ENCODE measurements at places on chromosomes 2 and 18.
A peak's percentile ranks its signal among the peaks of the same experiment; 100 is the strongest.

DNA sequence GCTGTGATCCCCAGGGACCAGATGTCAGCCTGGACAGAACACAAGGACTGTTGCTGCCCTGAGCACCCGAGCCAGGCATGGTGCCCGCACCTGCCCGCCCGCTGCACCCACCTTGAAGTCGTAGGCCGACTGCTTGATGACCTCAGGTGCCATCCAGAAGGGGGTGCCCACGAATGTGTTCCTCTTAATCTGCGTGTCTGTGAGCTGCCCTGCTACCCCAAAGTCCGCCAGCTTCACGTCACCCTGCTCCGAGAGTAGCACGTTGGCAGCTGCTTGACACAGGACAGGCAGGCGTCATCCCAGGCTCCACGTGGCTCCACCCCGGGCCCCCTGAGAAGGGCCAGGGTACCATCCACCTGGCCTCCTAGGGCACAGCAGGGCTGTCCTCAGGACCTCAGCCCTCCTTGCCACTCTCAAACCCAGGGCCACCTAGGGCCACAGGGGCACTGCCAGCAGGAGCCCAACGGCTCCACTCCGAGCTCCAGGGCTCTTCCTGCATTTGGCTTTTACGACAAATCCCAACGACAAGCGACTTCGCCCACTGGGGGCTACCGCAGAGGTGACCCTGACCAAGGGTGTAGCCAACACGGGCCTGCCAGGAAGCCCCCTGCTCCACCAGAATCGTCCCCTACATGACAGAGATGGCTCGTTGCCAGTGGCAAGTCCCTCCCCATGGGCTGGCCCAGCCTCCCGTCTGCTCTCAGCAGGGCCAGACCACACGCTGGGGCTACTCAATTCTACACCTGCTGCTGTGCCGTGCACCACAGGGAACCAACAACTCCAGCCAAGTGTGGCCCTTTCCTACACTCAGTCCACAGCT, 9.0 kb downstream of the STK25 start:
- no peak overlapping the region for H3K27ac ChIP-seq
- H3K4me1 ChIP-seq = no peaks in the 10 kb centered on the region
- no peak for DNase-seq
- H3K36me3 ChIP-seq = peaks cover 2% of the 10 kb centered on the region
- no peak overlapping the region for H3K4me3 ChIP-seq

DNA sequence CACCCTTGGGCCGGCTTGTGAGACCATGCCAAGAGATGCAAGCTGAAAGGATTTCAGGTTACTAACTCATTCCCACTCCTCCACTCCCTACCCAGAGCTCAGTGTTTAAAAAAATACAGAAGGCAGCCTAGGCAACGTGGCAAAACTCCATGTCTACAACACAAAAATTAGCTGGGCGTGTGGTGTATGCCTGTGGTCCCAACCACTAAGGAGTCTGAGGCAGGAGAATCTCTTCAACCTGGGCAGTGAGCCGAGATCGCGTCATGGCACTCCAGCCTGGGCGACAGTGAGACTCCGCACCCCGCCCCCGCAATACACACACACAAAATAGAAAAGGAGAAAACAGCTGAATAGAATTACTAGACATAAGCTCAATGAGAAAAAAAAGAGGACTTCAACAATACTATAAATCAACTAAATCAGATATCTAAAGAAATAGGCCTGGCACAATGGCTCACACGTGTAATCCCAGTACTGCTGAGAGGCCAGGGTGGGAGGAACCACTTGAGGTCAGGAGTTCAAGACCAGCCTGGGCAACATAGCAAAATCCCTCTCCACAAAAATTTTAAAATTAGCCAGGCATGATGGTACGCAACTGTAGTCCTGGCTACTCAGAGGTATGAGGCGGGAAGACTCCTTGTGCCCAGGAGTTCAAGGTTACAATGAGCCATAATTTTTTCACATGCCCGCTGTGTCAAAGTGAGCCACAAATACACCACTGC, 10.1 kb downstream of the IWS1 start:
- H3K4me1 ChIP-seq = no peaks in the 10 kb centered on the region
- no peaks in the 10 kb centered on the region for H3K27me3 ChIP-seq
- H3K27ac ChIP-seq = peak overlapping the region; percentile 56
- peak; percentile 15 for DNase-seq
- no peak overlapping the region for H3K4me3 ChIP-seq

GRCh38 chr2:166282154-166282553, 93.6 kb downstream of the SCN9A start:
- H3K36me3 ChIP-seq = no peaks in the 10 kb centered on the region
- DNase-seq = no peak
- no peaks in the 10 kb centered on the region for H3K27me3 ChIP-seq
- no peaks in the 10 kb centered on the region for H3K4me1 ChIP-seq
- no peak overlapping the region for H3K27ac ChIP-seq

DNA sequence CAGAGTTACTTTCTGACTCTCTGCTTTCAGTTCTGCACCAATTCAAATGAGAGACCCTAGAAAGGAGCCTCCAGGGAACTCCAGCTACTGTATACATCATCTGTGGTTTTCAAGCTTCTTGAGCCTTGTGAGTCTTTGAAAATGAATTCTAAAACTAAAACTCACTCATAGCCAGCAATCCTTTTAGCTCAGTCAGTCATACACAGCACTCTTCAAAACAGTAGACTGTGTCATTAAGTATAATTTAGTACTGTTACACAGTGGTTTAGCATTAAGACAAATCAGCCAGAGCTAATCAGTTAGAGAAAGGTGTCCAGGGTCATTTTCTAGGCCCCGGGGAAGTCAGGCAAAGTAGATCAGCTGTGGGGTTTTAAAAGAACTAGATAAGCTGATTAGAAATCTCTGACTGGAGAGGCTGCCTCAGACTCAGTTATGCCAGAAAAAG, 322.1 kb upstream of the THUMPD2 start:
- no peak overlapping the region for H3K4me3 ChIP-seq
- DNase-seq = no peak
- no peak overlapping the region for H3K27ac ChIP-seq
- H3K36me3 ChIP-seq = no peaks in the 10 kb centered on the region
- H3K27me3 ChIP-seq = no peaks in the 10 kb centered on the region

- H3K4me3 ChIP-seq = no peak overlapping the region
- no peaks in the 10 kb centered on the region for H3K36me3 ChIP-seq
- H3K4me1 ChIP-seq = no peaks in the 10 kb centered on the region
- no peak overlapping the region for H3K27ac ChIP-seq
- H3K27me3 ChIP-seq = no peaks in the 10 kb centered on the region
These were observed 47.2 kb downstream of the NETO1 start for GRCh38 chr18:72820571-72820970.

DNA sequence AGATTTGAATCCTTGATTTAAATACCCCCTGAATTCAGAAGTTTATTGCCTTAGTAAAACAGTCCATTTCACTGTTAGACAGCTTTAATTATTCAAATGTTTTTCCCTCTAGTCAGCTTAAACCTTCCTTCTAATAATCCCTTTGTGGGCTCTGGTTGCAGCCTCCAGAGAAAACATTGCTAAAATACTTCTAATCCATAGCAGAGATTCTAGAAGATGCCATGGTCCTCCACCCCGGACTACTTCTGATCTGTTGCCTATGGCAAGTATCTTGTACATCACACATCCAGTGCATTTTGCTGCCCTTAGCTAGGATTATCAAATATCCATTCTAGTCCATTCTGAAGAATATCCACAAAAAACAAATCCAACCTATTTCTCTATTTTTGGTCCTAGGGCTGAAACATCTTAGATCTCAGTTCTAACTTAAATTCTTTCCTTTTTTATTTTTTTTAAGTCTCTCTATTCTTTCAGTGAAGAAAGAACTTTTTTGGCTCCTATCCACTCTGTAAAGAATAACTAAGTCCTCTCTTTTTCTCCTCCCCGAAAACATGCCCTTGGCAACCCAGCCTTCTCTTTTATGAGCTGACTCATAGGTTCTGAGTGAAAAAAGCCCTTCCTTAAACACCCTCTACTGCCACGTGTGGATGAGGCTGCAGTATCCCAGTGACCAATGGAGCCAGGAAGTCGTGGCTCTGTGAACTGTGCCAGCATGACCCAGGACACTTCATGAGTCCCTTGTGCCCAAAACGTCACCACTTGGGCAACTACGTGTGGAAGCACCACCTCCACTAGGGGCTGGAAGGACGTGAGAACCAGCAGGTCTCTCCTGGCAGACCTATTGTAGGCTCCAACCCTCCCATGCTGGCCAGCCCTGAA, 349.8 kb downstream of the TNS1 start:
- peak; percentile 62 for DNase-seq
- no peaks in the 10 kb centered on the region for H3K27me3 ChIP-seq
- no peaks in the 10 kb centered on the region for H3K36me3 ChIP-seq
- peaks cover 13% of the 10 kb centered on the region for H3K4me1 ChIP-seq
- peak overlapping the region; percentile 55 for H3K27ac ChIP-seq
- no peak overlapping the region for H3K4me3 ChIP-seq

DNA sequence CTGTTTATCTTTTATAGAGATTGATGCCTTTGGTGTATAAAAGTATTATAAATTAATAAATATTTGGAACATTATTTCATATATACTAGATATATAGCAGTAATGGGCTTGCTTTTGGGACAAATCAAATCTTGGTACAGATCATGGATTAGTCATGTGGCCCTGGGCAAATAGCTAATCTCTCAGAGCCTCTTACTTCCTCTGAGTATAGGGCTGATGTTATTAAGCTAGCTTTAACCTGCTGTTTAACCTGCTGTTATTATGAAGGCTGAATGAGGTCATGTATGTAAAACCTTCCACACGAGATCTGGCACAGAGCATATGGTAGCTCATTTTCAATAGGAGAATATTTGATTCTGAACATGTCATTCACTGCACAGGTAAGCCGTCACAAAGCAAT, 5.7 kb downstream of the ITGB6 start:
- no peak for DNase-seq
- no peak overlapping the region for H3K27ac ChIP-seq
- H3K4me1 ChIP-seq = no peaks in the 10 kb centered on the region
- H3K27me3 ChIP-seq = no peaks in the 10 kb centered on the region
- no peaks in the 10 kb centered on the region for H3K36me3 ChIP-seq

DNA sequence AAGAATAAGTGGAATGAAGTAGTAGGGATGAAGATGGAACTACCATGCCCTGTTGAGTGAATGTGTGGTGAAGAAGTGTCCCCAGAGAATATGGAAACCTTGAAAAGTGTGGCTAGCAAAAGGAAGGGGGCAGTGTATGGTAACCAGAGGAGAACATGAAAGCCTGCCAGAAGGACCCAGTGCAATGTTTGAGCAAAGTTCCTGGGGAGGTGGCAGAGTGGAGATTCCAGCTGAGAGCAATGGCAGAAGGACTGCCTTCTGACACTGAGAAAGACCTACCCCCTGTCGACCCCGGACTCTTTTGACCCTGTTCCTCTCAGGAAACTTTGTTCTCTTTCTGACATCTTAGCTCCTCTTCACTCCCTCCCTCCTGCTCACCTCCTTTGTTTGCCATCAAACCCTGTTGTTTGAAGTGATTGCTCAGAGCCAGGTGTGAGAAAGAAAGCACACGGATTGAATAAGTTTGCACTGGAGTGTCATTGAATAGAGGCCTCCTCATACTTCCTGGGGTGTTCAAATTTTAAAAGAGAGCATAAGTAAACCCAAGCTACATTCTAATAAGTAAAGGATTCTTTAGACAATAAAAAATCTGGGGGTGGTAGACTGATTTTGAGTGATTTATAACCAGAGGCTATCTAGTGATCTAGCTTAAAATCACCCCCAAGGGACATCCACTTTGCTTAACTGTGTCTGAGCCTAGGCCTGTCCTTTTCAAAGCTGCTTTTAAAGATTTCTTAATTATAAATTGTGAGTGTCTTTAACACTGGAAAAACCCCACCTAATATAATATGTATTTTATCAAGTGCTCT, 57.1 kb downstream of the TRIB2 start:
- H3K4me3 ChIP-seq = no peak overlapping the region
- H3K27ac ChIP-seq = no peak overlapping the region
- no peaks in the 10 kb centered on the region for H3K27me3 ChIP-seq
- H3K4me1 ChIP-seq = no peaks in the 10 kb centered on the region
- no peaks in the 10 kb centered on the region for H3K36me3 ChIP-seq
- DNase-seq = no peak

DNA sequence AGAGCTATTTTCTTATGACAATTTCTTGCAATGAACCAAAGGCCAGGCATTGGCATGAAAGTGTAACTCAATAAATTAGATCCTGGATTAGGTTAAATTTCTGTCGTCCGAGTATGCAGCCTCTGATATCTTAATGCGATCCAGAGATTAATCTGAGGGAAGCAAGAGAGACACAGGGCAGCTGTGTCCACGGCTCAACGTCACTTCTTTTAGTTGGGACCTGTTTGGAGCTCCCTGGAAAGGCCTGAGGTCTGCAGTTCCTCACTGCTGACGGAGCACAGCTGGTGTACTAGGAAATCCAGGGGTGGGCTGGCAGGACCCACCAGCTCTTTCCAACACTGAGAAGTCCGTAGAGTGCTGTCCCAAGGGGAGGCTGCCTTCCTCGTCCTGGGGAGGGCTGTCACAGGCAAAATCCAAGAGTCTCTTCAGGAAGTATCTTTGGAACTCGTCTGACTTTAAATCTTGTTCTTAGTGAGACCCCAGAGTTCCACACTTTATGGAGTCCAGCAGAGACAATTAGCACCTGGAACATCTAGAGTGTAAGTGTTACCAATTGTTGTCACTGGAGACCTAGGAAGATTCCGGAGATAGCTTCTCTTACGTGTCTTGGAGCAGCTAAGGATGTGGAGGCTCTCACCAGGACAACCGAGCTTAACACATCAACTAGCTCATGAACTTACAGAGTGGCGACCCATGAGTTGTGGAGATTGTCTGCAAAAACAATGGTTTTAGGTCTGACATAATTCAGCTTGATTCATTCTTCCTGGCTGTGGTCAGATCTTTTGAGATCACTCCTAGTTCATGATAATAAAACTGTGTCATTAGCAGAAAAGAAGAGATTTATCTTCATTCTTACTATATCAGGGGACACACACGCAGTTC, 173.7 kb downstream of the ACKR3 start:
- H3K4me3 ChIP-seq = no peak overlapping the region
- no peaks in the 10 kb centered on the region for H3K36me3 ChIP-seq
- DNase-seq = no peak
- peaks cover 34% of the 10 kb centered on the region for H3K4me1 ChIP-seq
- no peaks in the 10 kb centered on the region for H3K27me3 ChIP-seq
- H3K27ac ChIP-seq = no peak overlapping the region

DNA sequence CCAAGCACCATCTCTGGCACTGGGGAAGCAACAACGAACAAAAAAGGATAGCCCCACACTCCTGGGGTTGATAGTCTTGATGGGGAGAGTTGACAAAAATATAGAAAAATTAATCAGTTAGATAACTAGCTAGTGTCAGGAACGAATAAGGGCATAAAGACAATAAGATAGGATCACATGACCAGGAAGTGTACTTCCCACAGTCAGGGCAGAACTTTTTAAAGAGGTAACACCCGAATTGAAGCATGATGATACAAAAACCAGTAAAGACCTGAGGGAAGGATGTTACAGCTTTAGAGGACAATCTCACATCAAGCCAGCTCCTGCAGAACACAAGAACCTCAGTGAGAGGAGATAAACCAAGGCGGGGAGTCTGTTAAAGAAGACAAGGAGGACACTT, 295.4 kb upstream of the CRIM1 start:
- no peak overlapping the region for H3K27ac ChIP-seq
- no peaks in the 10 kb centered on the region for H3K36me3 ChIP-seq
- DNase-seq = no peak

- no peak overlapping the region for H3K27ac ChIP-seq
- no peaks in the 10 kb centered on the region for H3K27me3 ChIP-seq
- H3K36me3 ChIP-seq = no peaks in the 10 kb centered on the region
- H3K4me1 ChIP-seq = no peaks in the 10 kb centered on the region
These were observed 54.9 kb downstream of the FHOD3 start for GRCh38 chr18:36352384-36352783.

- DNase-seq = no peak
- no peaks in the 10 kb centered on the region for H3K36me3 ChIP-seq
- H3K4me3 ChIP-seq = no peak overlapping the region
- no peak overlapping the region for H3K27ac ChIP-seq
- no peaks in the 10 kb centered on the region for H3K4me1 ChIP-seq
- no peaks in the 10 kb centered on the region for H3K27me3 ChIP-seq
These were observed 37.4 kb downstream of the ARL4C start for GRCh38 chr2:234459401-234460009.

Data from tibial nerve (tissue), 4 donors.